ENCODE measurements at places on chromosomes 11 and 22.

- no peak for DNase-seq
Observed at GRCh38 chr11:121336279-121336937, 43.8 kb downstream of the SC5D start.

DNA sequence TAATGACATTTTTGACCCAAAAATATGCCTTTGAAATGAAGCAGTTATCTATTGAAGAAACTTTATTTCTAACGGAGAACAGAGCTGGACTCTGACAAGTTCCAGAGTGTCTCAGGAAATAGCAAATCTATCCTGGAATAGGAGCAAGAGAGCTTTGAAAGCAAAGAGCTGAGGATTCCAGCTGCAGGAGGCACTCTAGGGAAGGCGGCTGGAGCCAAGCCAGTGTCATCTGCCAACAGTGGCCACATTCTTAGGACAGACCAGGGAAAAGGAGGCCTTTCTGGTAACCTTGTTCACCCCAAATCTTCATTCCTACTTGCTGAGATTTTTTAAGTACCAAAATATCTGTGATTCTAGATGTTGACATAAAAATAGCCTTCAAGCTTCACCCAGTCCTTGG lies 493.5 kb upstream of the B3GAT1 start:
- no peak for DNase-seq

DNA sequence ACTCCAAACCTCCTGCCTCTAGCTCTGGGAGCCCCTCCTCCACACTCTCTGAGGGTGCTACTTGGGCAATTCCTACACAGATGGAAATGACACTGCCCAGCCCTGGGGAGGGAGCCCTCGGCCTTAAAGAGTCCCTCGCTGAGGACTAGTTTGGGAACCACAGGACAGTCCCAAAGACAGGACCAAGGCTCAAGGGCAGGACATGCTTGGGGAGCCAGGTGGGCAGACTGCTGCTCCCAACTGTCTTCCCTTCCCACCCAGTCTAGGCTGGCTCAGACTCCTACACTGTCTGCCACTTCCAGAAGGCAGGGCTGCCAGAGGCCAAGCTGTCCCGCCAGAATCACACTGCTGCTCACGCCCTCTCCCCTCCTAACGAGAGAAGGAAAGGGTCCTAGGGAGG lies 9.8 kb downstream of the ARRB1 start:
- DNase-seq, result no peak

DNA sequence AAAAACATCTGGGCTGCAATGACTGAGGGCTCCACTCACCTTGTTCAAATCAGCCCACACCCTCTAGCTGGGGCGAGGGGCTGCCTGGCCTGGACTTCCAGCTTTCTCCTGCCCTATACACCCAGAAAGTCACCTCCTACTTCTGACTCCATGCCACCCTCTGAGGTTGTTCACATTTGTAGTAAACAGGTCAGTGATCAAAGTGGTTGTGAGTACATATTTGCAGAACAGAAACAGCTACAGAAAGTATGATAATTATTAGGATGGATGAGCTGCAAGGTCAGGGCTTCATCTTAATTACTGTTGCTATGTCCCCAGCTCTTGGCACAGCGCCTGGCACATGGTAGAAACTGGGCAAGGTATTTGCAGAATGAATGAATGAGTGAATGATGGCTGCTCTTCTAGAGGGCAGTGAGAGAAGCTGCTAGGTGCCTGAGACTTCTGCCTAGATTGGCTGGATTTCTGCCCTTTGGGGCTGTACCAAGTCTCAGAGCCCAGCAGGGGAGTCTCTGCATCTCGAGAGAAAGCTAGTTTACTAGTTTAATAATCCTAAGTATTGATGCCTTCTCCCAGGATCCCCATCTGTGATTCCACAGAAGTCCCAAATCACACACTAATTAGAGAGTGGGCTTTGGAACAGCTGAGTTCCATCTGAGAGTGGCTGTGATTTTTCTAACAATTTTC lies 36.0 kb downstream of the SYT13 start:
- no peak for DNase-seq

All from hematopoietic multipotent progenitor cell (in vitro differentiated cells).